ENCODE measurements at places on chromosomes 2 and 18.

GRCh38 chr2:20934236-20934635 is 109.6 kb downstream of the APOB start:
- no peak for DNase-seq

- no peak for DNase-seq
Observed at GRCh38 chr2:96866149-96866548, 3.7 kb downstream of the SEMA4C start.

GRCh38 chr2:160615706-160616105 is 122.1 kb upstream of the RBMS1 start:
- no peak for DNase-seq

DNA sequence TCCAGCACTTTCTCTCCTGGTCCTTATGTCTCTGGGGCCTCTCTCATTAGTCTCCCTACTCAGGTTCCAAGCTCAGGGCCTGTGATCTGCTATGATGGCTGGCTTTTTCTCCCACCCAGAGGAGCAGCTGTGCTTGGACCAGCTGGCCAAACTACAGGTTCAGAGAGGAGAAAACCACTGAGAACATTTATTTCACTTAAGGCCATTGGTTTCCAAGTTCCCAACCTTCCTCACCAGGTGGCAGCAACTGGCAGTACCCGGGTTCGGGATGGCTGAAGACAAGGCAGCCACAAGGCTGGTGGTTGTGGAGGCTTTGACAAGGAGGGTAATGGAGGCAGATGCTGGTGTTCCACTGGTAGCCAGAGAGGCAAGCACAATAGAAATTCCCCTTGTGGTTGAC is 29.9 kb upstream of the SELENOI start:
- no peak for DNase-seq

- no peak for DNase-seq
Observed at GRCh38 chr2:101788995-101789970, 91.8 kb downstream of the MAP4K4 start.

GRCh38 chr2:32424739-32425138 is 67.9 kb downstream of the BIRC6 start:
- DNase-seq, result no peak

DNA sequence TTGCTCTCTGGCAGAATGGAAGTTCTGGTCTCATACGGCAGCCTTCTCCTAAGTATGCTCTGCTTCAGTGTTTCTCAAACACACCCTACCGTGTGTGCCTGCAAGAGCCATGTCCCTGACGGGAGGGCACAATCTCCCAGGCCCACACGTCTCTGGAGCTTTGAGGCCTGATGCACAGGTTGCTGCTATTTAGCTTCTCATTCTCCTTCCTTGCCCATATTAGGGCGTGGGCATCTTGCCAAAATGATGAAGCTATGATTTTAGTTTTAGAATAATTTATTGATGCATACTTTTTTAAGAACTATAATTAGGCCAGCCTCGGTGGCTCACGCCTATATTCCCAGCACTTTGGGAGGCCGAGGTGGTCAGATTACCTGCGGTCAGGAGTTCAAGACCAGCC is 107.9 kb downstream of the RNF144A start:
- DNase-seq, result no peak

DNA sequence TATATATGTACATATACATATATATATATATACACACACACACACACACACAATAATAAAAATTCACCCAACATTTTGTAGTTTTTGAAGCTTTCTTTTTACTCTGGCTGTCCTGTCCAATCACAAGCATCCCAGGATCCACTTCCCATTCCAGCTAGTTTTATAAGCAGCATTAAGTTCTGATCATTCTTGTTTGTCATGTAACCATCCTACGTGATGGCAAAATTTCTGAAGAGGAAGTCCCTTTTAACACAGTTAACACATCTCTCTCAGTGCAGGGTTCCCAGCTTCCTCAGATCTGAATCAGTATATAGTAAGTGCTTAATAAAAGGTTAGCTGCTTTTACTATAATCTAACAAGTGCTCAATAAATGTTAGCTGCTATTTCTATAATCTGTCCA is 26.4 kb downstream of the MYOM1 start:
- DNase-seq, result no peak

GRCh38 chr2:75311993-75312392 is 112.7 kb upstream of the TACR1 start:
- no peak for DNase-seq

All from stimulated activated CD4-positive, alpha-beta T cell treated with anti-CD3 and anti-CD28 coated beads, TNF-alpha, amount 100 ng/mL, for 4 hours (primary cell).